ENCODE measurements at places on chromosomes 3 and 15. TPM values are rescaled to one million over a fixed set of nuclear protein-coding genes. Genes with fewer than 3 reads are reported as not detected.

Gene CIB2
- total RNA-seq: 0.36 TPM

Gene ELL3
- 134 TPM for total RNA-seq

Gene TMEM212
- not detected for total RNA-seq

DNA sequence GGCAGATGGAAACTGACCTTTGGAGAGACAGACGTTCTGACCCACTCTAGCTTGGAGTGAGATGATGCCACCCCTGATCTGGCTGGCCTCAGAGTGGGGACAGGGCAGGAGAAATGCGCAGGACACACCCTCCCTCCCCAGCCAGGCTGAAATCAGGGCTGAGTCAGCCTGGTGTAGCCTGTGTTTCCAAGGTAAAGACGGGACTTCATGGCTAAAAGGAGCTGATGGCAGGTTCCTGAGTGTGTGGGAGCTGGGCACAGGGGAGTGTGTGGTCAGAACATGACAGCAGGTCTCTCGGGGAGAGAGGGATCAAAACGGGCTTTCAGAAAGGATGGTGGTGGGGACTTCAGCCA lies 14.6 kb upstream of the POLG start:
- no peak for DNase-seq

DNA sequence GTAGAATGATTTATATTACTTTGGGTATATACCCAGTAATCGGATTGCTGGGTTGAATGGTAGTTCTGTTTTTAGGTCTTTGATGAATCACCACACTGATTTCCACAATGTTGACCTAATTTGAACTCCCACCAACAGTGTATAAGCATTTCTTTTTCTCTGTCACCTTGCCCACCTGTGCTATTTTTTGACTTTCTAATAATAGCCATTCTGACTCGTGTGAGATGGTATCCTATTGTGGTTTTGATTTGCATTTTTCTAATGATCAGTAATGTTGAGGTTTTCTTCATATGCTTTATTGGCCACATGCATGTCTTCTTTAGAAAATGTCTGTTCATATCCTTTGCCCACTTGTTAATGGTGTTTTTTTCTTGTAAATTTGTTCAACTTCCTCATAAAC lies 340.8 kb downstream of the PLOD2 start:
- DNase-seq: no peak

- no peak for DNase-seq
Observed at GRCh38 chr15:48371961-48372360, 40.7 kb downstream of the DUT start.

DNA sequence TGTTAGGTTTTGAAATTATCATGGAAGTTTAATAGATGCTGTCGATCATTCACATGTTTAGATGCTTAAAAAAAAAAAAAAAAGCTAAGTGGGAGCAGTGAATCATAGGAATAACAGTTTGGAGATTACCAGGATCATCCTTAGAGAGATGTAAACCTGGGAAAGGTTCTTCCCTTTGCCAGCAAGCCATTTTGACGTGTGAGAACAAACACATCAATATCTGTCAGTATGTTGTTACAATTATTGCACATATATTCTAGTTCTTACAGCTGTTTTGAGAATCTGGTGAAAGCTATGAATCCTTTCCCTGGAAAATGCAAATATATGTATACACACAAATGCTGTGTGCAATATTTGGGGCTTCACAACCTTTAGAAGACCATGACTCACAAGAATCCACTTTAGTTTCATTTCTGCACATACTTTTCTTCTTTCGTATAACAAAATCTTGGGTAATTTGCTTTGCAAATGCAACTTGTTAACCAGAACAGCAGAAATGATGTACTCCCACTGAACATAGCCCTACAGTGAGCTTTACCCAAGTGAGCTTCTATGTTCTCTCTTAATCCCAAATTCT lies 12.0 kb downstream of the NFKBIZ start:
- no peak for DNase-seq

DNA sequence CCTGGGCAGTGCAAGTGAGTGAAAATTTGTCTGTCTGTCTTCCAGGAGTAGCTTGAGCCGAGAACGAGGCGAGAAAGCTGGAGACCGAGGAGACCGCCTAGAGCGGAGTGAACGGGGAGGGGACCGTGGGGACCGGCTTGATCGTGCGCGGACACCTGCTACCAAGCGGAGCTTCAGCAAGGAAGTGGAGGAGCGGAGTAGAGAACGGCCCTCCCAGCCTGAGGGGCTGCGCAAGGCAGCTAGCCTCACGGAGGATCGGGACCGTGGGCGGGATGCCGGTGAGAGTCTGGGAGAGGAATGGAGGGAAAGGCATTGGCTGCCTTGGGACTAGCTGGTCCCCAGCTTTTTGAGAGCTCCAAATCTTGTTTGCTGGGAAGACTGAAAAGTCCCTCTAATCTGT lies 10.2 kb upstream of the FAM131A start:
- DNase-seq: no peak

- peak; percentile 88 for DNase-seq
Observed at GRCh38 chr3:11642431-11643191, 1.1 kb downstream of the VGLL4 start.

- peak; percentile 17 for DNase-seq
Observed at GRCh38 chr3:152375546-152375945, 106.8 kb downstream of the MBNL1 start.

GRCh38 chr15:90619939-90620338 lies 90.2 kb downstream of the CRTC3 start:
- DNase-seq: no peak

All from OCI-LY7 (cell line).